Fibroblast of skin of scalp (primary cell): ENCODE measurements at places on chromosomes 3 and 15.
A peak's percentile ranks its signal among the peaks of the same experiment; 100 is the strongest.

DNA sequence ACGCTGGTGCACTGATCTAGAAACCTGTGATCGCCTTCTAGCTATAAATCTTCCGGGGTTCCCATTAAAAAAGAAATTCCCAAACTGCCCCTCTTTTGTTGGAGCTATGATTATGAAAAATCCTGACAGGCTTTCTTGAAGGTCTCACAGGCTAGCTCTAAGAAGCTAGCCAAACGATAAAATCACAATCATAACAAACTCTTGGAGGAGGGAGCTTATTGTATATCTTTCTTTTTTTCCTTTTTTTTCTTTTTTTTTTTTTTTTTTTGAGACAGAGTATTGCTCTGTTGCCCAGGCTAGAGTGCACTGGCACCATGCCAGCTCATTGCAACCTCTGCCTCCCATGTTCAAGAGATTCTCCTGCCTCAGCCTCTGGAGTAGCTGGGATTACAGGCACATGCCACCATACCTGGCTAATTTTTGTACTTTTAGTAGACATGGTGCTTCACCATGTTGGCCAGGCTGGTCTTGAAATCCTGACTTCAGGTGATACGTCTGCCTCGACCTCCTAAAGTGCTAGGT, 72.0 kb downstream of the MYO1E start:
- DNase-seq = peak; percentile 28

DNA sequence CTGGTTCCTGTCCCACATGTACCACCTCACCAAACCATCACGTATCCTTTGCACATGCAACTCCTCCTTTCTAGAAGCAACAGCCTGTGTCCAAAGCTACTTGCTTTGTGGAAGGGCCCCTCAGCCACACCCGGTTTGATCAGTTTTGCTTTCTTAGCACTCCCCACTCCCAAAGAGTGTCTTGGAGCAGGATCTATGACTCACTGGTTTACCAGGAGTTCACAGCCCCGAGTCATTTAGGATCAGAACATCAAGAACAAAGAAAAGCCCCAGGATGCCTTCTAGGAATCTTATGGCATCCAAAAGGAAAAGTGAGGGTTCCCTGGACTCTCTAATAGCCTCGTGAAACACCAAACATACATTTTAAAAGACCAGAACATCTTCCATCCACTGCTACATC, 50.7 kb upstream of the IGF1R start:
- no peak for DNase-seq

GRCh38 chr3:52446631-52447511, 2.0 kb upstream of the SEMA3G start:
- peak; percentile 59 for DNase-seq

- no peak for DNase-seq
Measured at GRCh38 chr3:195291121-195291520, 20.2 kb upstream of the XXYLT1 start.

- DNase-seq = peak; percentile 41
Measured at GRCh38 chr3:43641306-43642114, 19.7 kb upstream of the ANO10 start.

GRCh38 chr15:92365084-92365483, 28.6 kb upstream of the ST8SIA2 start:
- peak; percentile 71 for DNase-seq

GRCh38 chr3:8987645-8988383, 24.5 kb upstream of the RAD18 start:
- DNase-seq = peak; percentile 71

- DNase-seq = no peak
Measured at GRCh38 chr3:178086144-178086825, 450.0 kb upstream of the KCNMB2 start.

DNA sequence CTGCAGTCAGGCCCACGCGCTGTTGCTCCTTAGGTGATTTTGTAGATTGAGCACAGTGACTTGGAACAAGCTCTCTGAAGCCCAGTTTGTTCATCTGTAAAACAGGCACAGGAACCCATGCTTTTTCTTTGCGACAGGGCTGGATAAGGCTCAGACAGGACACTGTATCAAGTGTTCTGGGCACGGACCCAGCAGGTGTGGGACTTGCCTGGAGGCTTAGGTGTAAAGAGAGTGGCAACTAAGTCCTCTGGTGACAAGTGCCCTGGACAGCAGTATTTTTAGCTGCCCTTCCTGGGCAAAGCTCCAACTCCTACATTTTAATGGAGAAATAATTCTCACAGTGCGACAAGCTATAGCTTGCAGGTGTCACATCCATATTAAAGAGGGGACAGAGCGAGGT, 32.2 kb downstream of the CD276 start:
- DNase-seq = no peak

DNA sequence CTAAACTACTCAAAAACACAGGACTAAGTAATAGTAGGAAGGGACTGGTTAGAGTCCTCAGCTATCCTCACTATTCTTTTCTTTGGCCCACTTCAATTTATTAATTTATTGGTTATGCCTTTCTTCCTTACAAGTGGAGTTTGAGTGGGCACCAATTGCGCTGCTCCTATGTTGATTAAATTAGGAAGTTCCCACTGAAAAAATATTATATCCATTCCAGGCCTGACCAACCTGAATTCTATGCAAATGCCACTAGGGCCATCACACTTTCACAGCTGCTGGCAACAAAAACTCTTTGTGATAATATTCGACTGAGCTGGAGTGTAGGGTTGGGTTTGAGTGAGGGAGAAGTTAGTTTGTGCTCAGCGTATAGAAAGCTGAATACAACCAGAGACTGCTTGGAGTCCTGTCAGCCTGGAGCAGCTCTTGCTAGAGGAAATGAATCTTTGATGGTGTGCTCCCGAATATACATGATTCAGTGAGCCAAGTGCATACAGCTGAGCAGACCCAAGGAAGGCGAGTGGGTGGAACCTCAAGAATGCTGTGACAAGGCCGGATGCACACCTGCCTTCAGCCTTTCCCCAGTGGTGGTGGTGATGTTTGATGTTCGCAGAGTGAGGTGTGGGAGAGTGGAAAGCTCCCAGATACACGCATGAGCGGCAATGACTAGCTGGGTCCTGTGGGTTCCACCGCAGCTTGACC, 1.5 kb downstream of the ARHGEF3 start:
- no peak for DNase-seq

DNA sequence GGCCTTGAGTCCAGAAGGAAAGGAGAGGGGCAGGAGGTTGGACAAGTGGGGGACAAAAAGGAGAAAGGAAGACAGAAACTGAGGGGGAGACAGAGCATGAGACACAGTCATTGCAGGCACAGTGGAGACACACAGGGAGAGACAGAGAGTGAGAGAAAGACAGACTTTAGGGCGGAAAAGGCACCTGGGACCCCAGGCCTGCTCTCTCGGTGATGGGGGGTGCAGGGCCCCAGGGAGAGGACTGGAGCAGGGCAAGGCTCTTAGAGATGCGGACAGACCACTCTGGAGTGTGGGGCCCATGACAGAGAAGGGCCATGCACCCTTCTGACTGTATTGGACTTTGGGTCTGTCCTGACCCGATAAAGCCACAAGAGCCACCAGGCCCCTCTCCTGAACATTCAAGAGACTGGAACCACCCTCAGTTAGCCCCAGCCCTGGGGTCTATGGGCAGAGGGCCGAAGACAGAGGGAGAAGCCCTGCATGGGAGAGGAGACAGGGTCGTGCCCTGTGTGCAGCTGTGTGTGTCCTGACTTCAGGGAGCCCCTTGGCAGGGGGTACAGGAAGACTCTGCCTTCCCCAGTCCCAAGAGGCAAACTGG, 12.5 kb downstream of the PLCD1 start:
- DNase-seq = no peak

DNA sequence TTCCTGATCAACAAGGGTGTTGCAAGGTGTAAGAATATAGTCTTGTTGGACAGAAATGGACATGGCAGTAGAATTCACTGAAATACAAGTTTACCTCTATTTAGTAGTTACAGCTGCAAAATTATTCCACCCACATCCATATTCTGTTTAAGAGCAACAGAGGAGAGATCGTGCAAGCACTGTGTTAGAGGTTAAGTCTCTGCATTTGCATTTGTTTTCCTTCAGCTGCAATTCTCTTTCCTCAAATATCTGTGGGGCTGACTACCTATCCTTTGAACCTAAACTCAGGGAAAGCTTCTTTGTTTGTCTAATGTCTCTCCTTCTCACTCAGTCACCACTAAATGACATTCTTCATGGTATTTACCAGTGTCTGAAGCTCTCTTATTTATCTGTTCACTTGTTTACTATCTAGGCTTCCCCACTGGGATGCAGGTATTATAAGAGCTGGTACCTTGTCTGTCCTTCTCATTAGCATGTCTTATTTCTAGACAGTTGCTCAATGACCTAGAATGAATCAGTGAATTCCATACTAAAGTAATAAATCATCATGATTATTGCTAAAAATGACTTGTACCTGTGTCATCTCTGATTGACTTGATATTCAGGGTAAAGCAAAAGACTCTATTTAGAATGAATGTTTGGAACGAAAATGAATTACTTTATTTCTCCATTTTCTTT, 175.3 kb upstream of the FEZF2 start:
- DNase-seq = no peak

GRCh38 chr15:68298882-68299381, 21.4 kb downstream of the FEM1B start:
- DNase-seq = no peak

- DNase-seq = no peak
Measured at GRCh38 chr15:101342056-101342455, 47.0 kb upstream of the SNRPA1 start.

- DNase-seq = no peak
Measured at GRCh38 chr15:39942753-39943150, 8.8 kb downstream of the EIF2AK4 start.

- DNase-seq = no peak
Measured at GRCh38 chr3:126548556-126549466, 9.9 kb downstream of the C3orf22 start.

GRCh38 chr3:119240101-119240590, 532 bp downstream of the B4GALT4 start:
- no peak for DNase-seq

- DNase-seq = no peak
Measured at GRCh38 chr3:113277414-113277813, 66.1 kb downstream of the BOC start.

DNA sequence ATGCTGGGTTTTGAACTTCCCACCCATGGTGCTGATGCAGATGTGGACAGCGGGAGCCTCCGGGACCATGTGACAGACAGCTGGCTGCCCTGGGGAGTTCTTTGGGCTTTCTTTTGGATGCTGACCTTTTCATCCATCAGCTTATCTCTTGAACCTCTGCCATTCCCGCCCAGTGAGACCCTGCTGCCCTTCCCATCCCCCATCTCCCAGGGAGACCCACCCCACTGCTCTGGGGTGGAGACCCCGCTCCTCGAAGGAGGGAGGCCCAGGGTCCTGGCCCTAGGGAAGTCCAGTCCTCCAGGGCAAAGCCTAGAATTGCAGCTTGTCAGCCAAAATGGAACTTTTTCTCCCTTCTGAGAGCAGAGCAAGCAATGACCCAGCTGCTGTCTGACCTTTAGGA, 64.0 kb downstream of the ITGA11 start:
- no peak for DNase-seq

DNA sequence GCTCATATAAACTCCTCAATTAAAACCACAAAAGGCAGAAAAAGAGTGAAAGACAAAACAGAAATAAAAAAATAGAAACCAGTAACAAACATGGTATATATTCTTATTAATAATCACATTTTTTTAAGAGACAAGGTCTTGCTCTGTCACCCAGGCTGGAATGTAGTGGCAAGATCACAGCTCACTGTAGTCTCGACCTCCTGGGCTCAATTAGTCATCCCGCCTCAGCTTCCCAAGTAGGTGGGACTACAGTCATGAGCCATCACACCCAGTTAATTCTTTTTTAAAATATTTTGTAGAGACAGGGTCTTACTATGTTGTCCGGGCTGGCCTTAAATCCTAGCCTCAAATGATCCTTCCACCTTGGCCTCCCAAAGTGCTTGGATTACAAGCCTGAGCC, 37.1 kb downstream of the FAM240A start:
- DNase-seq = peak; percentile 53

GRCh38 chr3:38650248-38650951, 913 bp upstream of the SCN5A start:
- DNase-seq = no peak

DNA sequence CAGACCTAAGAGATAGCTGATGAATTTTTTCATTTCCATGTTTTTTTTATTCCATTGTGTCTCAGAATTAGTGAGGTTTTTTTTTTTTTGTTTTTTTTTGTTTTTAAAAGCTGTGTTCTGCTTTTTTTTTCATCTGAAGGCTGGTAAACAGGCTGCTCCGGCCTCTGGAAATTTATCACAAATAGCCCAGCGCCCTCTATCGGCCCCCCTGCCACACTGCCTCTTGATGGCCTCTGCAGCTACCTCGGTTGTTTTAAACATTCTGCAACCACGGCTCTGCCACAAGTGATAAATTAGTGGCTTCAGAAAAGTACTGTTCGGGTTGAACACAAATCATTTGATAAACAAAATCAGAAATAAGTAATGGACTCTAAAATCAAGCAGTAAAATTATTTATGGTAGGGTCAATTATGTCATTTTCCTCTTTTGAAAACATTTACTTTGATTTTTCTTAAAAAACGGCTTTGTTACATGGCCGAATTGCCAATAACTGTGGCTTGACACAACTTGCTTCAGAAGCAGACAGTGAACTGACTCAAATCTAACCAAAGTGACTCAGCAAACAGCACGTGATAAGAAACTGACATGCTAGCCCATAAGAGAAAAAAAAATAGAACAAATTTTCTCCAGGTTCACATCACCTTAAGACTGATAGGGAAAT, 87.8 kb downstream of the RSL24D1 start:
- peak; percentile 39 for DNase-seq

DNA sequence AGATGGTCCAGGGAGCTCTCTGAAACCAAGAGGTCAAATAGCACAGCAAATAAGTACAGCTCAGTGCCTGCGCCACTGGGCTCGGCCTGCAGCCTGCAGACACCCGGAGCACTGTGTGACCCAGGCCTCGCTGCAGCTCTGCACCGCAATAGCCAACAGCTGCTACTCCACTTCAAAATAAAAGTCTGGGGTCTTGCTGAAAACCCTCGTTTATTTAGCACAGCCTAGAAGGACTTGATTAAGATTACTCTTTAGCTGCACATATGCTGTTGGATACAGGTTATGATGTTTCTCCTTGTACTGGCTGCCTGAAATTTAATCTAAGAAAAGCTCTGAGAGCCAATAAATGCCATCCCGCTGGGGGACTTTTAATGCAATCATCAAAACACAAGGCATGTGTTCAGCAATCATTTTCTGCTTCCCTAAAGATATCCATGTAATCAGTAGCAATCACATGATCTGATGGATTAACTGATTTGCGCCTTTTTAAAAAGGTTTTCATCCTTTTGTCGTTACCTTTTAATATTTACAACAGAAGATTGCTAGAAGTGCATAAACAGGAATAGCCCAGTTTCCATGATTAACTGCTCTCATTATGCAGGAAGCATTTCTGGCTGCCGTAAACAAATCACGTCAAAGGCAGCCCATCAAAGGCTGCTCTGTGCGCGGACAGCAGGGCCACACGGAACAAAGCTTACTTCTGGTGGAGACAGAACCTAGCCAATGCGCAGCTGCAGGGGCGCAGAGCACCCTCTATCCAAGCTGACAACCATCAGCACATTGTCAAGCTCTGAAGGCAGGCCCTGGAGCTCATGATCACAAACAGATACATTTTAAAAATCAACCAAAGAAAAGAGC, 58.8 kb downstream of the CLASP2 start:
- peak; percentile 61 for DNase-seq
